Natural killer cell (primary cell): ENCODE measurements at places on chromosomes 2 and 18.

GRCh38 chr2:158729873-158730620 lies 65.1 kb upstream of the DAPL1 start:
- no peaks in the 10 kb centered on the region for H3K36me3 ChIP-seq
- no peaks in the 10 kb centered on the region for H3K4me1 ChIP-seq
- no peak overlapping the region for H3K4me3 ChIP-seq
- H3K27ac ChIP-seq: no peak overlapping the region

DNA sequence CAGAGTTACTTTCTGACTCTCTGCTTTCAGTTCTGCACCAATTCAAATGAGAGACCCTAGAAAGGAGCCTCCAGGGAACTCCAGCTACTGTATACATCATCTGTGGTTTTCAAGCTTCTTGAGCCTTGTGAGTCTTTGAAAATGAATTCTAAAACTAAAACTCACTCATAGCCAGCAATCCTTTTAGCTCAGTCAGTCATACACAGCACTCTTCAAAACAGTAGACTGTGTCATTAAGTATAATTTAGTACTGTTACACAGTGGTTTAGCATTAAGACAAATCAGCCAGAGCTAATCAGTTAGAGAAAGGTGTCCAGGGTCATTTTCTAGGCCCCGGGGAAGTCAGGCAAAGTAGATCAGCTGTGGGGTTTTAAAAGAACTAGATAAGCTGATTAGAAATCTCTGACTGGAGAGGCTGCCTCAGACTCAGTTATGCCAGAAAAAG lies 322.1 kb upstream of the THUMPD2 start:
- no peaks in the 10 kb centered on the region for H3K4me1 ChIP-seq
- H3K27ac ChIP-seq: no peak overlapping the region
- no peaks in the 10 kb centered on the region for H3K36me3 ChIP-seq
- no peaks in the 10 kb centered on the region for H3K27me3 ChIP-seq
- H3K4me3 ChIP-seq: no peak overlapping the region

DNA sequence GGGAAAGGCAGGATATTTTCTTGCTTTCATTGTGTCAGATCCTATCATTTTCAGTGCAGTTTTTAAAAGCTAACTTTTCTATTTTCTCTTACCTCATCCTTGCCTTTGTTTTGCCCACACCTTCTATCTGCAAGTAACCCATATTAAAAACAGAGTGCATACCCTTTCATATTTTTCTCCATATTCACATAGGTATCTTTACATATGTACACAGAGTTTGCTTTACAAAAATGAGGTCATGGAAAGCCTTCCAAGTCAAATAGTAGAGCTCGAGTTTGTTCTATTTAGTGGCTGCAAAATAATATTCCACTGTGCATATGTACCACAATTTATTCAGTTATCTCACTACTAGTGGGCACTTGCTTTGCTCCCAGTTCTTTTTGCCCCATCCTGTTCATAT lies 3.9 kb upstream of the DHRS9 start:
- no peaks in the 10 kb centered on the region for H3K4me1 ChIP-seq
- H3K27me3 ChIP-seq: no peaks in the 10 kb centered on the region
- DNase-seq: no peak
- H3K27ac ChIP-seq: no peak overlapping the region

- H3K4me3 ChIP-seq: no peak overlapping the region
- DNase-seq: no peak
- peaks cover 5% of the 10 kb centered on the region for H3K4me1 ChIP-seq
- no peak overlapping the region for H3K27ac ChIP-seq
- peaks cover 3% of the 10 kb centered on the region for H3K27me3 ChIP-seq
- no peaks in the 10 kb centered on the region for H3K36me3 ChIP-seq
Measured at GRCh38 chr2:1132328-1132969, 181.8 kb downstream of the SNTG2 start.
